ENCODE measurements at places on chromosomes 6 and 20. TPM values are rescaled to one million over a fixed set of nuclear protein-coding genes. Genes with fewer than 3 reads are reported as not detected.

The SPATA25 gene
- total RNA-seq = 0.77 TPM

The NT5E gene
- 44.9 TPM for total RNA-seq

The KCNG1 gene
- 30.8 TPM for total RNA-seq

The OR2H1 gene
- total RNA-seq = not detected

The PRR18 gene
- total RNA-seq = 0.17 TPM

The TMEM217 gene
- total RNA-seq = 0.99 TPM

The DDAH2 gene
- total RNA-seq = 29.4 TPM

The B3GALT4 gene
- total RNA-seq = 0.72 TPM

The SHLD1 gene
- total RNA-seq = 7.9 TPM

The EDN3 gene
- 0.10 TPM for total RNA-seq

The CST5 gene
- total RNA-seq = not detected

The C6orf52 gene
- total RNA-seq = 1.7 TPM

The TNXB gene
- 0.92 TPM for total RNA-seq

The ZBTB46 gene
- total RNA-seq = 0.59 TPM

The DDX43 gene
- not detected for total RNA-seq

The NRSN2 gene
- total RNA-seq = 60.3 TPM

The SIGLEC1 gene
- not detected for total RNA-seq

The PRSS16 gene
- 4.7 TPM for total RNA-seq
